Posterior cingulate gyrus (tissue), 11 donors: ENCODE measurements at places on chromosomes 12 and 14.

DNA sequence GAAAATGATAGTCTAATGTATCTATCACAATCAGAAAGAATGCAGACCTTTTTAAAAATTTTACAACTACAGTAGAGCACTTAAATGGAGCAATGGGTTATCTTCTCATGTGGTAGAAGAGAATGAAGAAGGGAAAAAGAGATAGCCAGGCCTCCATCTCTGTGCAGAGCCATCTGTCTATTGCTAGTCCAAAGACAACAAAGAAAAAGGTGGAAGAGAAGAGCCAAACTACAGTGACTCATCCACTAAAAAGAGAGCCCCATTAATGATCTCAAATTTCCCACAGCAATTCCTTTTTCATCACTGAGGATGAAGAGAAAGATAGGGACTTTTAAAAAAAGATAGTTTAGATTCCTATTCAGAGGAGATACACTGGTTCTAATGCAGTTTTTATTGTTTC, 232.9 kb downstream of the ATXN7L3B start:
- DNase-seq = no peak

DNA sequence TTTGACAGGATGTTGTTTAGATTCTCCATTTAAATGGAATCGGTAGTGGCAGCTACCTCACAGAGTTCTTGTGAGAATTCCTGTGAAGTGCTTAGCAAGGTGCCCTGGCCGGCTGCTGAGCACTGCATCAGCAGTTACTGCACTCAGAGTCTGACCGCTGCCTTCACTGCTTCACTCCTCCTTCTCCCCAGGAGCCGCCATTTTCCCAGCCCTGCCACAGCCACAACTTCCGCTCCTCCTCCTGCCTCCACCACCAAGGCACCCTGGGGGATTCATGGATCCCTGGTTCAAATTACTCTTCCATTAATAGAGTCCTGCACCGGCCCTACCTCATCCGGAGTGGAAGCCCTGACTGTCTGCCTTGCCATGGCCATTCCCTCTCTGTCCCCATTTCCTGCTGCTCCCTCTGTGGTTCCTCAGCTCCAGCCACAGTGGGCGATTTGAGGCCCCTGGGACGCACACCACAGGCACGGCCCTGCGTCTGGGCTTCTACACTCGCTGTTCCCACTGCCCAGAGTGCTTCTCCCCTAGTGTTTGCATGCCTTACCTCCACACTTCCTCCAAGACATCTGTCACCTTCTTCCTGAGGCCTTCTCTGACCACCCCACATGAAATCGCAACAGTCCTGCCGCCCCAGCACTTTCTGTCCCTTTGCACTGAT, 210.3 kb downstream of the IPO8 start:
- DNase-seq = no peak

DNA sequence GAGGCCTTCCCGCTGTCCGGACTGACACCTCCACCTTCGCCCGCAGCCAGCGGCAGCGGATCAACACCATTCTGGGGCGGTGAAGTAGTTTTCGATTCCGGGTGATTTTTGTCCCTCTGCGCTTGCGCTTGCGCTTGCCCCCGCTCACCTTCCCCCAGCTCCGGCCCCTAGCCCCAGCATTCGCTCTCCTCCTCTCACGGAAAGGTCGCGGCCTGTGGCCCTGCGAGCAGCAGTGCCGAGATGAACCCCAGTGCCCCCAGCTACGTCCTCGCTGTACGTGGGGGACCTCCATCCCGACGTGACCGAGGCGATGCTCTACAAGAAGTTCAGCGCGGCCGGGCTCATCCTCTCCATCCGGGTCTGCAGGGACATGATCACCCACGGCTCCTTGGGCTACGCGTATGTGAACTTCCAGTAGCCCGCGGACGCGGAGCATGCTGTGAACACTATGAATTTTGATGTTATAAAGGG, 22.7 kb upstream of the SRGAP1 start:
- DNase-seq = no peak

GRCh38 chr12:127284021-127284420, 982.9 kb upstream of the TMEM132C start:
- no peak for DNase-seq

- DNase-seq = no peak
Measured at GRCh38 chr12:29157486-29157946, 8.4 kb downstream of the FAR2 start.

- no peak for DNase-seq
Measured at GRCh38 chr12:125688881-125689280, 623.6 kb downstream of the AACS start.

GRCh38 chr12:116015525-116015924, 262.0 kb downstream of the MED13L start:
- DNase-seq = no peak
